GM12865 (cell line): ENCODE measurements at places on chromosomes 4 and X.

- no peak for DNase-seq
Observed at GRCh38 chr4:24070117-24070516, 180.3 kb upstream of the PPARGC1A start.

GRCh38 chr4:118327554-118328241 lies 25.1 kb downstream of the PRSS12 start:
- DNase-seq, result no peak

DNA sequence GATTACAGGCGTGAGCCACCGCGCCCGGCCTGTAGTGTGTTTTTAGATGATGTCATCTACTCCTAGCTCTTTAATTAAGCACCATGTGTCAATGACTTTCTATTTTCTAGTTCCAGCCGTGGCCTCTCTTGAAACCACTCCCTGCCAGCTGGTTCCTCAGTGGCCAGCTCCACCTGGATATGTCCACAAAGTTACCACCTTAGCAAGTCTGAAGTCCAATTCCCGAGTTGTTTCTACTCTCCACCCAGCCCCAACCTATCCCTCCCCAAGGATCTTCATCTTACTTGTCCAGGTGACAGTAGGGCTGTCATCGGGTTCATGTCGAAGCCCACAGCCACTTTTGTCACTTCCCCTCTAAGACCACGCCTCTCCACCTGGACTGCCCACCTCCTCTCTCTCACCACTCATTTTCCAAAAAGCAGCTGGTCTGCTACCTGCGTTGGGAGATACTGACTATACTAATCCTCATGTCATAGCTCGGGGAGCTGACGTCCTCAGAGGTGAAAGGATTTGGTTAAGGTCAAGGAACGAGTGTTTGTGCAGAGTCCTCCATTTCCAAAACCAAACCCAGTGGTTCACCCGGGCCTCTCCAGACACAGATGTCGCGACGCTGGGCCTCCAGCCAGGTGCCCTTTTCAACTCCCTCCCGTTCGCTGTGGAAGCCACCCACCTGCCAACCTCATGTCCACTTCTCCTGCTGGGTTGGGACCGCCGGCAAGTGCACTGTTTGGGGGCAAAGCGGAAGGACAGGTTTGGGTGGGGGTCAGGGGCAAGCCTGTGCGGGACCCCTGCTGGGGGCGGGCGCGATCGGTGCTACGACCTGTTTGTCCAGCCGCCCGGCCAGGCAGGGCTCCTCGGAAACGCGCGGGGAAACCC lies 704 bp downstream of the FAM3A start:
- DNase-seq, result peak; percentile 55

- no peak for DNase-seq
Observed at GRCh38 chr4:955161-955921, 18.0 kb downstream of the DGKQ start.

DNA sequence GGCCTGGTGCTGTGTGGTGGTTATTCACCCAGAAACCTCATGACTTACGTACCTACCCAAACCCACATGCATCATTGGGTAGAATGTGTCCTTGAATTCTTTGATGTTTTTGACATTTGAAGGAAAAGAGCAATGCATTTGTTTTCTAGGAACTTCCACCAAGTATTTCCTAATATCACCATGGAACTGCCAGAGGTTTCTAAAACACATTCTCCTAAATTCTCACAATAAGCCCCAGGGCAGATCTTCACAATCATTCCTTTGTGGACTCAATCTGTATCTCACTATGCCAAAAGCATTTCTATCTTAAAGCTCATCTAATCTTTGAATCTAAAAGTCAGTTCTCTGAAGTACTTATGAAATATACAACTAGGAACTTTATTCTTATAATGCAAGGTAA lies 8.3 kb upstream of the ODAM start:
- DNase-seq, result no peak

GRCh38 chr4:9592010-9592409 lies 147.8 kb downstream of the DEFB131A start:
- DNase-seq, result no peak

DNA sequence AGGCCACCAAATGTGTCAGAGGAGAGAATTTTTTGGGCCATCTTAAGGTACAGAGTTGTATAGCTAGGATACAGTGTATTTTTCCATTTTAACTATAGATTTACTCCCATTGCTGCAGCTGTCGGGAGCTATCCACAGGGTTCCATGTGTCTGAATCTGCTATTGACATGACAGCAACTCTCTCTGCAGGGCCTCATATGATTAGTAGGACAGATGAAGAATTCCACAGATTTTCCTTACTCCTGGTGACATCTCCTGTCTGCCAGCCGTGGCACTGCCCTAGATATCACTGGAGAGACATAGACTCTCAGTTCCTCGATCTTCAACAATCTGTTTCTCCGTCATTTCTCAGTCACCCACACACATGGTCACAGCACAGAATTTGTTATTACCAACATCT lies 86.5 kb downstream of the SPCS3 start:
- DNase-seq, result no peak

DNA sequence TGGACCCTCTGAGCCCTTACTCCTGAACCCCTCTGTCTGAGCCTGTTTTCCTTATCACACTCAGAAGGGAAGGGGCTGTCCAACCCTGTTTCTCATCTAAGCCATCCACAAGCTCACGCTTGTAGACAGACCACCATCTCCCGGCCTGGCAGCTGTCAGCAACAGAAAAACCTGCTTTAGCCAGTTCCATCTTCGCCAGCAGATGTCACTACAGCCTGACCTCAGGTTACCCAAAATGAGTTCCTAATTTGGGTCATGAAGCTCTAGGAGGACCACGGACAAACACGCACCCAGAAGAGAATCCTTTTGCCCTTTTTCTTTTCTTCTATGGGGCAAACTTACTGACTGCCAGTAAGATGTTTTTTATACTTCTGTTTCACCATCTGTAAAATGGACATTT lies 445.4 kb downstream of the BCOR start:
- DNase-seq, result peak; percentile 55

- DNase-seq, result no peak
Observed at GRCh38 chrX:124863303-124863702, 456.4 kb upstream of the TEX13C start.

GRCh38 chr4:168102403-168102802 lies 10.1 kb downstream of the ANXA10 start:
- no peak for DNase-seq

DNA sequence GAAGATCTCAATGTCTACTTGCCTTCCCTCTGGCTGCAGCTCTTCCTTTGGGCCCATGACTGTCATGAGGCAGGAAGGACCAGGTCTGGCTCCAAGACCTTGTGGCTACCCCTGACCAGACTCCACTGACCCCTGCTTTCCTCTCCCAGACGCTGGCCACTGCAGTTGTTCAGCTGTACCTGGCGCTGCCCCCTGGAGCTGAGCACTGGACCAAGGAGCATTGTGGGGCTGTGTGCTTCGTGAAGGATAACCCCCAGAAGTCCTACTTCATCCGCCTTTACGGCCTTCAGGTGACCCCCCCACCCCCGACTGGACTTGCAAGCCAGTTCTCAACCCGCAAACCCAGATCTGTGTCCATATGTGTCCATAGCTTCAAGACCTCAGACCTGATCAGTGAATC lies 535 bp downstream of the WAS start:
- no peak for DNase-seq
